CD4-positive, alpha-beta T cell treated with Interleukin-21 for 1 hour (primary cell): ENCODE measurements at places on chromosomes 16 and 17.

DNA sequence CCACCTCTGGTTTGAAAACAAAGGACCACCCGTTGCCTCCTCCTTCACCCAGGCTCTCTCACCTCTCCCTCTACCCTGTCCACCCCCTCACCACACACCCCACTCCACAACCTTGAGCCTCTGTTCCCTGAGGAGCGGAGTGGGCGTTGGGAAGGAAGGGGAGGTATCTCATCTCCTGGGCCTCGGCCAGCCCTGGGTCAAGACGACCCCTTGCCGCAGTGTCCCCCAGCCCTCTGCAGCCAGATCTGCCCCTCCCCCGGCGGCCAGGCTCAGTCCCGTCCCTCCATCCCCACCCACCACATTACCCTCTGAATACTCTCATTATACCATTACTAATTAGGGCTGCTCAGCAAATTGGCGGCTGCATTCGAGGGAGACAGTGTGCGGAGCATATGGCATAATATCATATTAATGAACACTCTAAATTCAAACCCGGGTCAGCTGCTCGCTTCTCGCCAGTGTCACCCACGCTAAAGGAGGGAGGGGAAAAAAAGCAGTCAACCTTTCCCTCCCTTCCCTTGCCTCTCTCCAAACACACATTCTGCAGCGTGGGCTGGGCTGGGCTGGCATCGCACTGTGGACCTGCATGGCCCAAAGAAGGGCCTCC, 123.2 kb upstream of the LHX1 start:
- DNase-seq: no peak

DNA sequence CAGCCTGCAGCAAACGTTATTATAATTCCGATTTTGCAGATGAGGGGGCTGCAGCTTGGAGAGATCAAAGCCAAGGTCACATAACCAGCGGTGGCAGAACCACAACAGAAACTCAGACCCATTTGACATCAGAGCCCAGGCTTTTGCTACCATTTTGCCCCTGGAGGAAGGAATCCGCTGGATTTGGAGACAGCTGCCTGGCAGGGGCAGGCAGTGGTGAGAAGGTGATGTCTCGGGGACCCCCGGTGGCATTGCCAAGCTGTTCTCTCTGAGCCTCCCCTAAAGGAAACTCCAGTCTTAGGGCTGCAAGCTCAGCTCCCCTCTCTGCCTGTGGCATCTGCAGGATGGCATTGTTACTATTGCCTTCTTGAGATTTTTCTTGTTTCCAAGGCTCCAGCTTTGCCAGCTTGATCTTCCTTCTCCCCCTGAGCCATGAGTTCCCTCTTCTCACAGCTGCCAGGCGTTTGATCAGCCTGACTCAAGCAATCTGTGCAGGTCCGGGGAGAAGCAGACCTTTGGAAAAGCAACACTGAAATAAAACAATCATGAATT, 40.8 kb downstream of the AIPL1 start:
- no peak for DNase-seq

DNA sequence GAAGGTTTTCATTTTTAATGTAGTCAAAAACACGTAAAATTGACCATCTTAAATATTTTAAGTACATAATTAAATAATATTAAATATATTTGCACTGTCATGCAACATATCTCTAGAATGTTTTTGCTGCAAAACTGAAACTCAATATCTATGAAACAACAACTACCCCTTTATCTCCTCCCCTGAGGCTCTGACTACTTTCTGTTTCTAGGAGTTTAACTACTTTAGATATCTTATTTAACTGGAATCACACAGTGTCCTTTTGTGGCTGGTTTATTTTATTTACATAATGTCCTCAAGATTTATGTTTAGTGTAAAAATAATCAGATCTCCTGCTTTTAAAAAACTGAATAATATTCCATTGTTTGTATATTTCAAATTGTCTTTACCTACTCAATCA, 2003.9 kb downstream of the TP53TG3F start:
- DNase-seq: no peak

DNA sequence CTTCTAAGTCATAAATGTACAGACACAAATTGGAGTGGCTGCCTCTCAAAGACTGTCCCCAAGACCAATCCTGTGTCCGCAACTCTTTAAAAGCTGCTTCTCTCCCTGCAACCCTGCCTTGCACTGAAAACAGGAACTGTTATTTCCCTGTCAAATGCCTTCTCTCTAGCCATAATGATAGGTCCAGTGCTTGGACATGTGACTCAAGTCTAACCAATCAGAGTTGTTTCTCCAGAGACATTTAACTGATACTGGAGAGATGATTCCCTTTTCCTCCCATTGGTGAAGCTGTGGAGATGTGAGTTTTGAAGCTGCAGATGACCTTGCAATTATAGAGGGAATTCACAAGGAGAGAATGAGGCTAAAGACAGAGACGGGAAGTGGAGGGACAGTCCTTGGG, 253.3 kb upstream of the CDH5 start:
- DNase-seq: no peak

GRCh38 chr17:48589831-48590606, at the start of gene HOXB3:
Gene HOXB3 (minus strand): TSS chr17:48590241. CDS start chr17:48552474, 37,767 bp downstream.
- DNase-seq: no peak

DNA sequence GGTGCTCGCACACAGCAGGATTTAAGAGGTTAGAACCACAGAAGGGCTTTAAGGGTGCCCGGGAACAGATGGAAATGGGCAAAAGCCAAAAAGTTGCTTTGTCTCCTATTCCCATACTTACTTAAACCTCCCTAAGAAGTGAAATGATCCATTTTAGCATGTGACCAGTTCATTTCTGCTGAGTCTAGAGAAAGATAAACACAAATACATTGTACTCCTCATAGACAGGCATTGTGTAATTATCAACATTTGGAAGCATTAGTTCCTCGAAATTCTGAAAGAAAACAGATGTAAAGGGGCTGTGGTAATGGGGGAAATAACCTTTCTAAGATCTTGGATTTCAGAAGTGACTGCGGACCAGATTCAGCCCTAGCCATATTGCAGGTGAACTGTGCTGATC, 178.3 kb downstream of the CYB561 start:
- DNase-seq: no peak

GRCh38 chr16:54720259-54720658, 210.4 kb upstream of the IRX5 start:
- DNase-seq: no peak

DNA sequence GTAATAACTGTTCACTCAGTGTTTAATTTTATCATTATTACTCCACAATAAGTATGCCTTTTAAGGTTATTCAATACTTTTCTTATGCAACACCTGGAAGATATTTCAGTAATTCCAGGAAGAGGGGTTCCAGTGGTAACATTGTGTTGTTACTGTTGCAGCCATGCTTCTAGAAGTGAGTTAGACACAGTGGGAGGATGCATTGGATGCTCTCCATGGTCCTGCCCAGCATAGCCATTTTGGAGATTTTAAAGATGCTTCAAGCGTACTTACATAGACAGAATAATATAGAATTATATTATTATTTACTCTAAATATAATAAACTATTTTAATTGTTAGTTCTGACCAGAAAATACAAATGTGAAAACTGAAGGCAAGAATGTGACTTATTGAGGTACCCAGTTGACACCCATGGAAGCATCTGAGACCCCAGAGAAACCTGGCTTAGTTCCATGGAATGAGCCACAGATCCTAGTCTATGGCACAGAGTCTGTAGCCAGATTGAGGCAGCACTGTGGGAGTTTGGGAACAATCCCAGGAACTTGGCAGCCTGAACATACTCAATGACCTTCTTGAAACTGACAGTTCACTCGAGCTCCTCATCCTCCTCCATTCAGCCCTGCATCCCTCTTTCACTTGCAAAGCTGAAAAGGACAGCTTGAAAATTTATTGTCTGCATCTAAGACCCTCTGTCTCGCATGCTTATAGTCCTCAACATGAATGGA, 190.1 kb upstream of the HS3ST4 start:
- no peak for DNase-seq

- no peak for DNase-seq
These were observed 344.4 kb downstream of the SHISA9 start for GRCh38 chr16:13245713-13246377.

DNA sequence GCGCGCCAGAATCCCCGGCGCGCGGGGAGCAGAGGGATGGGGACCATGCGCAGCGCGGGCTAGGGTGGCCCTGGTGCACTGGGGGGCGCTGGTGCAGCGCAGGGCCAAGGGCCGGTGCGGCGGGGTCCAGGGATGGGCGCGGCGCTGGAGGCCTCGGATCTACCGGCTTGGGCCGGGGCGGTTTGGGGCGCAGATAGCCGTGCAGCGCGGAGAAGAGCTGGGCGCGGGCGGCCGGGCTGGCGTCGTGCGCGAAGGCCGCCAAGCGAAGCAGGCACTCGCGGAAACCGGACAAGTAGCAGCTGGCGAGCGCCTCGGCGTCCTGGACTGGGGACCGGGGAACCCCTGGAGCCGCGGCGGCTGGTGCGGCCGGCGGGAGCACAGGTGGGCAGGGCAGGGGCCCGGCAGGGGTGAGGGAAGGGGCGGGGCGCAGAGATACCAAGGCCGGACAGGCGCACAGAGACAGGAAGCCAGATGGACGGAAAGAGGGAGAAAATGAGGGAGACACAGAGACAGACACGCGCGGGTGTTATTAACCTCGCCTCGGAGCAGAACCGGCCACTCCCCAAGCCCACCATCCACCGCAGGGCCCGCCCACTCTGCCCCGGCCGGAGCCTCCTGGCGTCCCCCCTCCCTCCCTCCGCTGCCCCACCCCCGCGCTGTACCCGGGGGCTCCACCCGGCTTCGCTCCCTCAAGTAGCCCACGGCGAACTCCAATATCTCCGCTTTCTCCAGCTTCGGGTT, 2.1 kb downstream of the HES7 start:
- peak; percentile 46 for DNase-seq
